ENCODE measurements at places on chromosomes 1 and 21. TPM values are rescaled to one million over a fixed set of nuclear protein-coding genes. Genes with fewer than 3 reads are reported as not detected.

DNA sequence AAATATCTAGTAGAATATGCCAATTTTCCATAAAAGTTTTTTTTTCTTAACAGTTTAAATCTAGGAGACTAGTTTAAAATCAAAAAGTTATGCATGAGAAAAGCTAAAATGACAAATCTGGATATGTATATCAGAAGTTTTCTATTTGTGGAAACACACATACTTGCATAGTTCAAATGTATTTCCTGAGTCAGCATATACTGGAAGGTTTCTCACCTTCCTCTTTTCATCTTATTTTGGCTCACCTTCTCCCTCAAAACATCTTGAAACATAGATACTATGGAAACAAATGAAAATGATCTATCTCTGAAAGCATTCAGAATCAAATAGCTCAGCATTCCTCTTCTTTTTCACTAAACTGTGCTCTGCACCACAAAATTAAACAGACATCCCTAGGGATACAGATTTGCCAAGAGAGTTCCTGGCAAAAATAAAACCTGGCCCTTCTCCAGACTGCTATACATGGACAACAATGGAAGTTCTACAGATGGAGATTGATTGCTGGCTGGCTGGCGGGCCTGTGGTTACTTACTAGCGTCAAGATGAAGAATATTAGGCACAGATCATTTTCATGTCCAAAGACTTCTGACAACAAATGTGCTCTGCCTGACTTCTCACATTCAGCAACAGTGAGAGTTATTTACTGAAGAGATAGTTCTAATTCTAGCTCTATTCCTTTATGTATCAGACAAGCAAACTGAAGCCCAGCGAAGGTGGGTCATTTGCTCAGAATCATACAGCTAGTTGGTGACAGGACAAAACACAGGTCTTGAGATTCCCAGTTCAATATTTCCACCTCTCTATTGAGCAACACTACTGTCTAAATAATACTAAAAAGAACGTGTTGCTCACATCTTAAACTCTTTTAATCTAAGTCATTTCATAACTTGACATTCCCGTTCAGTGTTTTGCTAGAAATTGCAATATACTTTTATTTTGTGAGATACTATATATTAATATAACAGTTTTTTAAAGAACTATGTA lies 26.6 kb downstream of the DIPK1A start:
- H3K27ac ChIP-seq: no peak overlapping the region
- no peak for DNase-seq
- H3K36me3 ChIP-seq: no peaks in the 10 kb centered on the region
- no peaks in the 10 kb centered on the region for H3K27me3 ChIP-seq
- H3K4me3 ChIP-seq: no peak overlapping the region

- H3K4me1 ChIP-seq: no peaks in the 10 kb centered on the region
- no peak overlapping the region for H3K27ac ChIP-seq
- DNase-seq: no peak
- H3K4me3 ChIP-seq: no peak overlapping the region
Observed at GRCh38 chr1:55827350-55827749, 612.2 kb upstream of the USP24 start.

- no peaks in the 10 kb centered on the region for H3K27me3 ChIP-seq
- DNase-seq: no peak
- H3K4me3 ChIP-seq: no peak overlapping the region
Observed at GRCh38 chr1:21022279-21023040, 154.2 kb downstream of the EIF4G3 start.

GRCh38 chr1:158943059-158943458 lies 11.7 kb downstream of the PYHIN1 start:
- no peaks in the 10 kb centered on the region for H3K27me3 ChIP-seq
- DNase-seq: no peak
- H3K4me1 ChIP-seq: no peaks in the 10 kb centered on the region
- no peak overlapping the region for H3K27ac ChIP-seq

- H3K27ac ChIP-seq: peak overlapping the region; percentile 92
- peaks cover 55% of the 10 kb centered on the region for H3K4me1 ChIP-seq
- H3K36me3 ChIP-seq: no peaks in the 10 kb centered on the region
- peak overlapping the region; percentile 29 for H3K4me3 ChIP-seq
- no peaks in the 10 kb centered on the region for H3K27me3 ChIP-seq
Observed at GRCh38 chr1:172360511-172360910, 60.0 kb upstream of the C1orf105 start.

DNA sequence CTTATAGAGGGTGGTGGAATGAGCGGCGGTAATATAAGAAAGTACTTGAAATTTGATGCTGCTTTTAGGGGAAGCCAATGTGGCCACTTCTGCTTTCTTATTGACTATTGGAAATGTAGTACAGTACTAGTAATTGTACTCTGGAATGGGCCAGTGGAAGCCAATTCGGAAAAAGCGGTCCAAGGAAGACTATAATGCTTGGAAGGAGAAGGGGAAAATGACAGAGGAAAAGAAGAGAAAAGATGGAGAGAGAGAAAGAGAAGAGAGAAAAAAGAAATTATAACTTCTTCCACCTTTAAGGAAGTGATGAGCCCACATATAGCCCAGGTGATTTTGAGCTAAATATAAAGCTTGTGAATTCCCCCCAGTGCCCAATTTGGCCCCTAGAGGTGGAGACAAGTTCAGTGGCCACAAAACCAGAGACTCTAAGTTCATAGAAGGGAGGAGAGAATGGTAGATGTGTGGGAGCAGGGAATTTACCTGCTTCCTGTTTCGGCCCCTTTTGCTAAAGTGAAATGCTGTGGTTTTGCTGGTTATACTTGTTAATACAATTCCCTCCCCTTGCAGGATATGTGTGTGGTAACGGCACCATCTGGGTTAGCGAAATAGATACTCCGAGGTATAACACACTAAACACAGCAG lies 35.7 kb upstream of the DUSP10 start:
- no peaks in the 10 kb centered on the region for H3K36me3 ChIP-seq
- H3K27ac ChIP-seq: no peak overlapping the region
- no peak overlapping the region for H3K4me3 ChIP-seq
- DNase-seq: no peak

DNA sequence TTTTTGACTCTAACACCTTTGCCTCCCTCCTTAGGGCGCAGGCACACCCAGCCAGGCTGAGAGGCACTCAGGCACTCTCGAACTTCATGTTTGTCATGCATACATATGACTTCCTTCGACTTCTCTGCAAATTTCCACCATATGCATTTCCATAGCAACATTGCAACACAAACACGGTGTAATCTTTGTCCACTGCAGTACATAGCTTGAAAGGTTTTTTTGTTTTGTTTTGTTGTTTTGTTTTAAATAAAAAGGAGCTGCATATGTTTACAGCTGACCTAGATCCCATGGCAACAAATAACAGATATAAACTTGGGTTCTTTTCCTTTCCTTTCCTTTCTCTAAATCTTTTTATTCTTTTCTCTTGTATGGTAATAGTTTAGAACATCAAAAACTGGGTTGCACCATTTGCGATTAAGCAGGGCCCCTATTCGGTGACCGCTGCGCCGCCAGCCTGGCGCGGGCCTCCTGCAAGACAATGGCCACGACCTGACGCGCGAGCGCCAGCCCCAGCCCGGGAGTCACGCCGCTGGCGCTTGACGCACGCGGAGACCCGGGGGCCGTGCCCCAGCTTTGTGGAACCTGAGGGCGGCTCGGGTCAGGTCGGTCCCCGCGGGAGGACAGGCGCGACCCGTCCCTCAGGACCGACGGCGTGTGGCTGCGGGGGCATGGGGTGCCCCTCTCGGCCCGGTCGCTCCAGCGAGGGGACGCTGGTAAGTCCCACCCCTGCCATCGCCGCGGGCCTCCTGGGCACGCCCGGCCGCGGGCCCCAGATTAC lies 35.2 kb downstream of the CCN1 start:
- no peak overlapping the region for H3K4me3 ChIP-seq
- H3K27ac ChIP-seq: no peak overlapping the region
- no peaks in the 10 kb centered on the region for H3K36me3 ChIP-seq
- H3K4me1 ChIP-seq: peaks cover 7% of the 10 kb centered on the region

S100A7A gene
- total RNA-seq: not detected

CAMSAP2 gene
- 21.3 TPM for total RNA-seq

DNA sequence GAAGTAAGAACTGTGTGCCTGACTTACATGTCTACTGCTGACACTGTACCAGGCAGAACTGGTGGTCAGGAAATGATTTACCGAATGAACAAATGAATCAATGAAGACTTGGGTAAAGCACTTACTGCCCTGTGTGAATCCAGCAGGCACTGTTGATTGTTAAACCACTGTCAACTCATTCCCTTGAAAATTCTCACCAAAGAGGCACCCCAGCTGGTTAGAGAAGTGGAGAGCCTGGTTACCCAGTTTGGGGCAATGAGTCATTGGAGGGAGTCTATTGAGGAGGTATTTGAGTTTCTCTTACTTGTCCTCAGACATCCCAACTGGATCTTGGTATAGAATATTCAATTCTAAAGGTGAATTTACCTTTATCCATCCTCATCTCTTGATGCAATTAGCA lies 34.2 kb downstream of the JUN start:
- H3K36me3 ChIP-seq: no peaks in the 10 kb centered on the region
- DNase-seq: no peak
- no peak overlapping the region for H3K27ac ChIP-seq
- no peak overlapping the region for H3K4me3 ChIP-seq
- peaks cover 13% of the 10 kb centered on the region for H3K4me1 ChIP-seq
- no peaks in the 10 kb centered on the region for H3K27me3 ChIP-seq

SEMA4A gene
- total RNA-seq: 20.2 TPM

TTC22 gene
- 2.5 TPM for total RNA-seq

BRDT gene
- 0.19 TPM for total RNA-seq

PTPN7 gene
- not detected for total RNA-seq

SMYD2 gene
- total RNA-seq: 2.3 TPM

LAMB3 gene
- total RNA-seq: 0.93 TPM
